ENCODE measurements at places on chromosomes 1 and 21. TPM values are rescaled to one million over a fixed set of nuclear protein-coding genes. Genes with fewer than 3 reads are reported as not detected.

GRCh38 chr1:208239473-208240381 is 4.5 kb downstream of the PLXNA2 start:
- peaks cover 16% of the 10 kb centered on the region for H3K4me1 ChIP-seq
- no peak for DNase-seq
- H3K4me3 ChIP-seq = no peak overlapping the region
- H3K36me3 ChIP-seq = no peaks in the 10 kb centered on the region
- no peak overlapping the region for H3K27ac ChIP-seq

ARHGEF11 gene
- 14.5 TPM for total RNA-seq

GRCh38 chr1:228871314-228872061 is 136.2 kb downstream of the RHOU start:
- H3K4me1 ChIP-seq = peaks cover 4% of the 10 kb centered on the region
- H3K27ac ChIP-seq = no peak overlapping the region
- H3K27me3 ChIP-seq = peaks cover 7% of the 10 kb centered on the region
- DNase-seq = no peak
- no peaks in the 10 kb centered on the region for H3K36me3 ChIP-seq

TEDDM1 gene
- total RNA-seq = not detected

GRCh38 chr1:174469052-174469451 is 21.3 kb downstream of the GPR52 start:
- no peaks in the 10 kb centered on the region for H3K27me3 ChIP-seq
- no peak for DNase-seq
- no peaks in the 10 kb centered on the region for H3K36me3 ChIP-seq
- no peak overlapping the region for H3K4me3 ChIP-seq
